Right hindlimb (tissue), 1 donor: ENCODE measurements at places on chromosomes 4 and X.

DNA sequence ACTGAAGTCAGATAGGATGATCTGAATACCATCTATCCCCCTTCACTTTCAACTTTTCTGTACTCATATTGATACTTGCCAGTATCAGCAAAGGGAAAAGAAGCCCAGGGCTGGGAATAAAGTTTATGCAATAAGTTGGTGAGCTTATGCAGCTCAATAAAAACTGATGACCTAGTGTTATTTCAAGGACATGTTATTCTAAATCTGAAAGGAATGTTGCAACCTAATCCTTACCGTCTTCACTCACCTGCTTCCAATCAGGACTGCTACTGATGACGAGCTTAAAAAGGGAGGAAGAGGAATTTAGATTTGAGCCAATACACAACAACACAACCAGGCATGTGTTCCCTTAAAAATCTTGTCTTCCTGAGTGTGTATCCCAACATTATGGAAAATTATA, 419.9 kb downstream of the SPRY1 start:
- no peak for DNase-seq

DNA sequence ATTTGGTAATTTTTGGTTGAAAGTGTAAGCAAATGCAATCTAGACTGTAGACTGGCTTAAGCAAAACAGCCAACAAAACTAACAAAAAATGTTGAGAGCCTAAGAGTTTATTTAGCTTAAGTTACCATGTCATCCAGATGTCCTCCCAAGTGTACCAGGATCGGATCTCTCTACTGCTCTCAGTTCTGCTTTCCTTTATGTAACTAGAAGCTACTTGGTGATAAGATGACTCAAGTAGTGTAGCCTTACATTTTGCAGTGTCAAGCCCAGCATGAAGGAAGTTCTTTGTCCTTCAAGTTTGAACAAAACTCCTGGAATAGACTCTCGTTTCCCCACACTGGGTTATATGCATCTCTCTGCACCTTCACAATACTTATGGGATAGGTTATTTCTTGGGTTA, 1500.0 kb downstream of the STIM2 start:
- DNase-seq, result no peak

DNA sequence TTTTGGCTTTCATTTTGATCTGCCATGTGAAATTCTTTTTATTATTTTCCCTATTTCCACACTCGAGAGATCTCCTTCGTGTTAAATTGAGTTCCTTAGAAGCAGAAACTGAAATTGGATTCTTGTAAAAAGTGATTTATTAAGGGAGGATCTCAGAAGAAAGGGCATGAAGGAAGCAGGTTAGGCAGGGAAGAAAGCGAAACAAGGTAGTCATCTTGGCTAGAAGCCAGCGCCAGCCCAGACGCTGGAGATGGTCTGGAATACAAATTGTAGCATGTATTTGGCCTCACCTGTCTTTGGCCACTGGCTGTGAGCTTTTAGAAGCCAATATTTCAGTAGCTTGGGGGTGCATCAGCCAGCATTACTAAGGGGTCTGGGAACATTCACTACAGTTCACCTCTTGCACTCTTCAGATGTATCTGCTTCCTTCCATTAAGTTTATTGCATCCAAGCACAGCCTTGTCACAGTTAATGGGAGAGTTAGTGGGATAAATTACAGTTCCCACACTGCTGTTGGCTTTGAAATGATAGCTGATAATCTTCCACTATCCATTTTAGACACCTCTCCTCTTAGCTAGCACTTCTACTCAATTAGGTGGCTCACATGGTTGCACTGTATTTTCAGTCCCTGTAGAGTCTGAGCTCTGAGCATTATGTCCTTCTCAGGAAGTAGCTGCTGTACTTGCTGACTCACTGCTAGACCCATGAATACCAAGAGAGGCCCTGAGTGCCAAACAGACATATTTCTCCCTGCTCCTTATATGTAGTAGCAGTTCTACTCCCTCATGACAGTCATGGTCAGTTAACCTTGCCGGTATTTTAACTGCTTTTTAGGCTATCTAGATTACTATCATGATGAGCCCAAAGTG, 14.6 kb downstream of the GRXCR1 start:
- DNase-seq, result no peak

- no peak for DNase-seq
Observed at GRCh38 chrX:74259885-74260491, 44.0 kb upstream of the ZCCHC13 start.

DNA sequence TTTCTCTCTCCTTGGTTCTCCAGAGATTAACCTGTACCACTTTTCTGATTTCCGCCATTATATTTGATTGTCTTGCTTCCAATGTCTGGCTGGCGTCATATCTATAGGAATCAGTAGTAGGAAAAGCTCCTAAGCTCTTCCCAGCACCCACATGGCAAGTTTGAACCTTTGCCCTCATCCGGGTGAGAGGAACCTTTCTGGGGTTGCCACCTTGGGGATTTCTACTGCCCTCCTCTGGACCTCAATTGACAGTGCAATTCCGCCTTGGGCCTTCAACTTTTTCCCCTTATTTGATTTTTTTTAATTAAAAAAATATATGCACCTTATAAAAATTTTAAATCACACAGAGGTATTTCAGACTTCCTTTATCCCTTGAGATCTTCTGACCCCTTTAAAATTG, 2.0 kb upstream of the CXorf66 start:
- no peak for DNase-seq

DNA sequence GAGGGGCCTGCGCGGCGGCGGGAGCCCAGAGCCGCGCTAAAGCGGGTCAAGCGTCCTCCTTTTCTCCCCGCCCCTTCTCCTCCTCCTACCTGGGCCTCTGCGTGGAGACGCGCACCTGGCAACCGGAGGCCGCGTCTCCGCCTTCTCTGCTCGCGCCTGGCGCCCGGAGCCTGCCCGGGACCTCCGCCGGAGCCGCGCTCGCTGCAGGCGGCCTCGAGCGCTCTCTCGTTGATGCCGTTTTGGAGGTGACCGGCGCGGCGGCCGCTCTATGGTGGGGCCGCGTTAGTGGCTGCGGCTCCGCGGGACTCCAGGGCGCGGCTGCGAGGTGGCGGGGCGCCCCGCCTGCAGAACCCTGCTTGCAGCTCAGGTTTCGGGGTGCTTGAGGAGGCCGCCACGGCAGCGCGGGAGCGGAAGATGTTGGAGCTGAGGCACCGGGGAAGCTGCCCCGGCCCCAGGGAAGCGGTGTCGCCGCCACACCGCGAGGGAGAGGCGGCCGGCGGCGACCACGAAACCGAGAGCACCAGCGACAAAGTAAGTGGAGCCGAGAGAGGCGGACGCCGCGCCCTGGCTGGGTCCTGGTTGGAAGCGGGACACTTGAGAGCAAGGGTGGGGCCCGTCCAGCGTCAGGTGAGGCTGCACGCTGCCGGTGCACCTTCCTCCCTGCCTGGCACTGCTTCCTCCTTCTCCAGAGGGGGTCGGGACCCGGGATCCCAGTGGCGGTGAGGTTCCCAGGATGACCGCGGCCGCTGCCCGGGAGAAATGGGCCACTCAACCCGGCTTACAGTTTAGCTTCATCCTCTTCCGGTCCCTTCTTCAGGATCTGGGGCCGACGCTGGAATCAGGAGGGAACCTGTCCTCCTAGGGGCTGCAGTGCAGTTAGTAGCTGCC, at the start of gene CDS1:
Gene CDS1, plus strand, starts transcription at position 140 of the 888 bp plus-strand sequence. Its CDS starts 275 bp downstream, at position 415.
- peak; percentile 23 for DNase-seq

GRCh38 chr4:13933191-13933590, 305.7 kb upstream of the BOD1L1 start:
- DNase-seq, result no peak

DNA sequence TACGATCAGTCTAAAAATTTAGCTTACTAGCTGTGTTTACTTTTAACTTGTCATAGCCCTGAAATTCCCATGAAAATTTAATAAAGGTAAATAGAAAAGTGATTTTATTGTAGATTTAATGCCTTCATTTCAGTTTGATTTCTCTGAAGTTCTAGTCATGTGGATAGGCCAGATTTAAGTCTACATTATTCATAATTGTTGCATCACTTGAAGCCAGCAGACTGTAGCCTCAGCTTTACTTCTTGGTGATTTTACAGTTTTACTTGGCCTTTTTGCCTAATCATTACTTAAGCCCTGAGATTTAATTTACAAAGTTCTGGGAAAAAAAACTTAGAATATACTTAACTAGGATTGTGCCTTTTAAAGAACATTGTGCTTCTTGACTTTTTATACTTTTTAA, 73.5 kb upstream of the FHDC1 start:
- DNase-seq, result no peak

- no peak for DNase-seq
Observed at GRCh38 chrX:11103006-11103405, 8.1 kb upstream of the HCCS start.

GRCh38 chrX:38279188-38279587, 48.1 kb downstream of the RPGR start:
- DNase-seq, result no peak

GRCh38 chr4:137083571-137084135, 448.6 kb downstream of the PCDH18 start:
- no peak for DNase-seq

DNA sequence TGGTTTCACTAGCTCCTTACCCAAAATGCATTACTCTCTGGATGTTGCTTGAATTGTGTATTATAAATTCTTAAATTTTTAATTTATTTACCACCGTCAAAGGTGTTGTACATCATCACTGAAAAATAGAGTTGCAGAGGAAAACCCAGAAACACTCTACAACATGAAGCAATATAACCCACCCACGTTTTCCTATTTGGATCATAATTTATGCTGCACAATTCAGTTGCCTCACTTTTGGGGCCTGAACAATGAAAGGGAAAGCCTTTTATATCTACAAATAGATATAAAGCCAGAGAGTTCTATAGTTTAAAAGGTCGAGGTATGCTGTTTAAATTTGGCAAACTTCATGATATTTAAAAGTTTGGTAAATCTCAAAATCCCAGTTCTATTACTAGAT, 115.4 kb downstream of the MGST2 start:
- no peak for DNase-seq

DNA sequence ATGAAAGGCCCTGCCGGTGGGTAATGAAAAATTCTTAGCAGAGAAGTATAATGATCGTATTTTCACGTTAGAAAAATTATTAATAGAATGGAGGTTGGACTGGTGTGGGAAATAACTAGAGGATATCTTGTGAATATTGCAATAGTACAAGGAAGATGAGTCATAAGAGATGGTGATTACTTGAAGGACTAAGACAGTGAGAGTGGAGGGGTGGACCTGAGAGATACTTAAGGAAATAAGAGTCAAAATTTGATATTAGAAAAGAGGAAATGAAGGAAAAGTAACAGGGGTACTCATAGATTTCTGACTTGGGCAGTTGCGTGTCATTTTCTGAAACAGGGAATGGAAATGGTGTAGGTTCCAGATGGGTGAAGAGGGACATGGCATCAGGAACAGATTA, 1.7 kb upstream of the USP53 start:
- DNase-seq, result no peak

DNA sequence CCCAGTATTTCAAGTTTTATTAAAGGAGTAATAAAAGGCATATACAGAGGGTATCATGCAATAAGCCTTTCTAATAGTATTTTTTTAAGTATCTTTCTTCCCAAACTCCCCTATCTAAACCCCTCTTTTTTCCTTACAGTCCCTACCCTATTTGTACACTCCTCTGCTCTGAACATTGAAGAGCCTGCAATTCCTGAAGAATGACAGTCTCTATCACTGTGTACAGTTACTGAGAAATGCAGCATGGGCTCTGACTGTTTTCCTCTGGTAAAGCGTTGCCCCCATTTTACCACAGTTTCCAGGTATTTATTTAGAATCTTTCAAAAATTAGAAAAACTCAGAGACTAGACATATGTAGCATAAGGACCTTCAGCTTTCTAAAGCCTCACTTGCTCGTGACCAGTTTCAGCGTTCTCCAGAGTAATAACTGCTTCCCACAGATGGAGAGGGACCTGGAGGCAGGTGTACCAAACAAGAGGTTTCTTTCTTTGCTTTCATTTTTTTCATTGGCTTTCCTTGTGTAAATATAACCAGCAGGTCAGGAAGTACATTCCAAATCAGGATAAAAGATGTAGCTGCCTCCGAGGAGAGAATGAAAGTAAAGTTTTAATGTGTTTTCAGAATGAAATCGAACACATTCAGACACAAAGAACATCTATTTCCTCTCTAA, 230.8 kb downstream of the CFAP299 start:
- no peak for DNase-seq

GRCh38 chr4:111632641-111633151, 512.6 kb upstream of the FAM241A start:
- no peak for DNase-seq

DNA sequence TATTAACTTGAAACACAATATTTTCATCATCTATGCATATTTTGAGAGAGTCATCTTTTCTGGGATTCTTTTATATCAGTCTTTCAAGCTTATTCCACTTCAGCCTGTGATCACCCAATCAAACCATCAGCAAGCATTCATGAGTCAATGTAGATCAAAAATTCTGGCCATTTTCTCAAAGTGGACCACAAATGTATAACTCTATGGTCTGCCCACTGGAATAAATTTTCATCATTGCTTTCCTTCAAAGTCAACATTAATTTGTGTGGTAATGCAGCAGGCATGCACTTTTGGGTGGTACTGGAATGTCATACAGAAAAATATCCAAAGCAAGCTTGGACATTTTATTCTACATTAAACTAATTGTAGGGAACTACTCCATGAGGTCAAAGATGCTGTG, 1013.0 kb downstream of the STIM2 start:
- no peak for DNase-seq

GRCh38 chrX:120014354-120015130, 62.9 kb downstream of the RHOXF2B start:
- DNase-seq, result no peak

DNA sequence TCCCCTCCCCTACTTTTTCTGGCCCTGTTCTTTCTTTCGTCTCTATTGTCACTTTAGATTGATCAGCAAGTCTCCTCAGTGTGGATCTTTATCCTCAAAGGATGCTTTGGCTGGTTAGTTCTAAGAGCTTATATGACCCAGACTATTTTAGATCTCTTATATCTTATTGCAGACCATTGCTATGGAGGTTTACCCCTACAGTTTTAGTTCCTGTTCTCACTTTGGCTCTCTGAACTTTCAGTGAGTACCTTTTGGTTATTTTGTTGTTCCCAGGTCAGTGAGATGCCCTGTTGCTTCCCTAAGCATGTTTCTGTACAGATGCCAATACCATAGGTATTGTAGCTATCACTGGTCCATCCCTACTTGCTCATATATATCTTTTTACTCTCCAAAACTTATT, 24.0 kb upstream of the MED14 start:
- no peak for DNase-seq

DNA sequence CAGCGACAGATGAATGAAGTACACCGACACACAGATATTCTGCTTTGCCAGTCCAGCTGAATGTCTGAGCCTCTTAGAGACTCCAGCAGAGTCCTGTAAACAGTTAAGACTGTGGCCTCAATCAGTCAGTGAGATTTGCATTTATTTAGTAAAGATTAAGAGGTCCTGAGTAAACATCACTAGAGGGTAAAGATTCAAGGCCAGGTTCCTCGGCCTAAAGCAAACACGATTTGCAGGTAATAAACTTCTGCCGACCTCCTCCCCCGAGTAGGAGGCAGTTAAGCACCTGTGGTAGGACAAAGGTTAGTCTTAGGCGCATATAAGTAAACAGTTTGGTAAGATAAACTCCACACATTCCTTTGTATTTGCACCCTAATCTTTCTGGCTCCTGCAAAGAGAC, 99.6 kb downstream of the CFAP47 start:
- no peak for DNase-seq
